Osteocyte (in vitro differentiated cells): ENCODE measurements at places on chromosomes 7 and 10. TPM values are rescaled to one million over a fixed set of nuclear protein-coding genes. Genes with fewer than 3 reads are reported as not detected.

Gene MRLN
- total RNA-seq: not detected in 2 replicates

Gene SLC26A5
- total RNA-seq: not detected in 2 replicates

Gene HOXA13
- not detected in 2 replicates for total RNA-seq

DNA sequence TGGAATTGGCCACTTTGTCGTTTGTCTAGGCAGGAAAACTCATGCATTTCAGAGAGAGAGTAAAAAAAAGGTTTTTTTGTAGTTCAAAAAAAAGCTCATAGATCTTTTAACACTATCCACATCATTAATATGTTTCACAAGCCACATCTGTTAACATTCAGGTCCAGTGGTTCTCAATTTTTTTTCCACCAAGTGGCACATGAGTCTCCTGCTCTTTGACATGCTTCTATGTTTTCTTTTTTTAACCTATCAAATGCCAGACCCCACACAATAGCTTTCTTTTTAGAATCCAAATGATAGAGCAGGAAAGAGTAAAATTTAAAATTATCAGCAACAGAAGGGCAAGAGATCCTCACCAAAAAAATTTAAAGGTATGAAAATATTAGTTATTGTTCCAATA, 20.3 kb downstream of the NOD1 start:
- no peak for DNase-seq

DNA sequence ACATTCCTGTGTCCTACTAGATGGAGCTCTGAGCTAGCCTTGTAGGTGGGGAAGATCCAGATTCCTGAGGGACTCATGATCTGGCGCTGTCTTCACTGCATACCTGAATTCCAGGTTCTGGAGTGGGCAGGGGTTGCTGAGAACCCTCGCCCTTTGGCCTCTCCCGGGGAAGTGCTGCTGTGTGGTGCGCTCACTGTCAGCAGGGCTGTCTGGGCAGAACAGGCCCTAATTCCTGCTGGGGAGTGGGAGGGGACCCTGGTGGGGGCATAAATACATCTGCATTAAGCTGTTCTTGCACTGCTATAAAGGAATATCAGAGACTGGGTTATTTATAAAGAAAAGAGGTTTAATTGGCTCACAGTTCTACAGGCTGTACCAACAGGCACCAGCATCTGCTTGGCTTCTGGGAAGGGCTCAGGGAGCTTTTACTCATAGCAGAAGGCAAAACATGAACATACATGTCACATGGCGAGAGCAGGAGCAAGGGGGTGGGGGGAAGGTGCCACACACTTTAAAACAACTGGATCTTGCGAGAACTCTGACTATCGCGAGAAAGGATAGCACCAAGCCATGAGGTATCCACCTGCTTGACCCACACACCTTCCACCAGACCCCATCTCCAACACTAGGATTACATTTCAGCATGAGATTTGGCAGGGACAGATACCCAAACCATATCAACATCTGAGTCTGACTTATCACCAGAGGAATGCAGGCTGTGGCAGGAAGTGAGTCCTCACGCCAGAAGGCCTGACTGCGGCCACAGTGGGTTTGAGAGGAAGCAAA, 115.0 kb downstream of the ADCY1 start:
- peak; percentile 68 for DNase-seq

- DNase-seq: no peak
These were observed 1040.2 kb upstream of the SORCS1 start for GRCh38 chr10:108204528-108205305.
